SJSA1 (cell line): ENCODE measurements at places on chromosomes 3 and 15. TPM values are rescaled to one million over a fixed set of nuclear protein-coding genes. Genes with fewer than 3 reads are reported as not detected.

ARL13B gene
- 14.8 and 16.0 TPM in 2 replicates for total RNA-seq

TMEM212 gene
- total RNA-seq, result not detected in 2 replicates

CYP1A2 gene
- not detected in 2 replicates for total RNA-seq

RARB gene
- 11.7 and 17.9 TPM in 2 replicates for total RNA-seq

LSAMP gene
- not detected in 2 replicates for total RNA-seq

DUOX2 gene
- not detected in 2 replicates for total RNA-seq

C3orf20 gene
- total RNA-seq, result not detected in 2 replicates

USP3 gene
- total RNA-seq, result 28.0 and 28.5 TPM in 2 replicates

A4GNT gene
- total RNA-seq, result not detected in 2 replicates

EPB42 gene
- not detected in 2 replicates for total RNA-seq

SLC9C1 gene
- not detected in 2 replicates for total RNA-seq

ALAS1 gene
- total RNA-seq, result 26.6 and 44.8 TPM in 2 replicates

GRCh38 chr15:72983801-72984545 lies 68.3 kb upstream of the NEO1 start:
- DNase-seq, result no peak

DNA sequence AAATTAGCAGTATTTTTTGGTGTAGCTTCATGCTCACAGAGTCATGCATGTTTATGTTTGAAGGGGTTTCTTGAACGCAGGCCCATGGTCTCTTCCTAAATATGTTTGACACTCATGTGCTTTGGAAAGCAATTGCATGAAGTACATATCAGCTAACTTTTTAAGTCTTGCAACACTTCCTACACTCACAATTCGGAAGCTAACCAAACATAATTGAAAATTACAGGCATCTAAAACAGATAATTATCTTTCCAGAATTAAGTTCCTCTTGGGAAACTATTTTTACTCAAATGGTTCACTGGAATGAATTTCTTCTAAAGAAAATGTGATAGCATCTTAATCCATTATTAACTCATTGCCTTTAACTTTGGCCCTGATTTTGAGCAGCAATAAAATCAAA lies 438.9 kb downstream of the RAP2B start:
- DNase-seq, result no peak

- no peak for DNase-seq
Observed at GRCh38 chr3:55902221-55902900, 415.3 kb upstream of the WNT5A start.

DNA sequence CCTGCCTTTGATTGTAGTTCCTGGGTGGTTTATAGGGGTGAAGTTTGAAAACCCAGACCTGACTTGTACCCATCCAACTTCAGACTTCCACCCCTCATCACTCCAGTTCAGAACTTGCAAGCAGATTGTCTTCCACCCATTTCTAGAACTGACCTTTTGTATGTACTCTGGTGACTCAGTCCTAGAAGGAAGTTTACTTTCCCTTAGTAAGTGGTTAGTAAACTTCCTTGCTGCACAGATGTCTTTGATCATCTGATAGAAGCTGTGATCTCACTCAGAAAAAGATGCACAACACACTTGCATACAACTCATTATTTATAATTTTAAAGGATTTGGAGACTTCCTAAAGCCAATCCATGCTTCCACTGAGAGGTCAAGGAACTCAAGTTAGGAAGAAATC lies 368.0 kb downstream of the MFSD1 start:
- peak; percentile 6 for DNase-seq

DNA sequence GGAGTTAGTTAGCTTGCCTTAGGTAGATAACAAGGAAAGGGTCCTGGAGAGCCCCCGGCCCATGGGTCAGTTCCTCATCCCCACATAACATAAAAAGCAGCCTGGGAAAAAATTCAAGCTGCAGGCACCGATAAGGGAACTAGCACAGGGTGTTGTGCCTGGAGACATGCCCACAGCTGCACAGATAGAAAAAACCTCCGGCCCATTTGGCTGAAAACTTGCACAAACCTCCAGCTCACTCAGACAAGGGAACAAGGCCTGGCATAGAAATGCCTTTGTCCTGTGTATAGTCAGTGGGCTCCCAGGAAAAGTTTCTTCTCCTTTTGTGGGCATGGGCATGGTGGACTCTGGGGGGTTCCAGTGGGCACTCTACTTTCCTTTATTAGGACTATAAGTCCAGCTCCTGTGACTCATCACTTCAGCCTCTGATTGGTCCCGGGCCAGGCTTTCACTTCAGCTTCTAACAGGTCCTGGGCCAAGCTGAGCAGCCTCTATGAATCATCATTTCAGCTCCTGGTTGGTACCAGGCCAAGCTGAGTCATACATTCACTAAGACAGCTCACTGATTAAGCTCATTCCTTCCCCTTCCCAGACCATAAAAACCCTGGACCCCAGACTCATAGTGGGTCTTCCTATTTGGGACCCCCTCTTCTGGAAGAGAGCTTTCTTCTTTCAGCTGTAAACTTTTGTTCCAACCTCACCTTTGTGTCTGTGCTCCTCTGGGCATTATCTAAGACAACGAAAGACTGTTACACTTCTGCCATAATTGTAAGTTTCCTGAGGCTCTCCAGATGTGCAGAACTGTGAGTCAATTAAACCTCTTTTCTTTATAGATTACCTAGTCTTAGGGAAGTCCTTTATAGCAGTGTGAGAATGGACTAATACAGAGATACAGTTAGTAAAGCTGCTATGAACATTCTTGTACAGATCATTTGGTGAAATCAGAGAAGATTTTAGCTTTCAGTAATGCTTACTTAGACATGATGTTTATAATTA lies 348.0 kb upstream of the DPPA4 start:
- DNase-seq, result peak; percentile 54

- no peak for DNase-seq
Observed at GRCh38 chr3:7813365-7813764, 688.3 kb upstream of the LMCD1 start.

DNA sequence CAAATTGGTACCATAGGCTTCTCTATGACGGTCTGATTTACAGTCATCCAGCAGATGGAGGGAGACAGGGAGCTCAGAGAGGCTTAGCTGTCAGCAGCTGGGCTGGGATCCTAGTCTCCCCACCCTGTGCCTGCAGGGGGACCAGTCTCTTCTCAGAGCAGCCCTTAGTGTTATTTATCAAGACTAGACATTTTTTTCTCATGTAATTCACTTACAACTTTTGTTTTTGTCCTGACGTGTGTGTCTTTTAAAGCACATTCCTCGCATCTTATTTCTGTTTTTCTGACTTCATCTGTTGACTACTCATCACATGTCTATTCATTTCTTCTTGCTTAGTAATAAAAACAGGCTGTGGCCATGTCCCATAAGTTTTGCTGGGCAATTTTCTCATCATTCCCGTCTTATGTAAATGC lies 116.1 kb downstream of the KLF13 start:
- DNase-seq, result peak; percentile 85

DNA sequence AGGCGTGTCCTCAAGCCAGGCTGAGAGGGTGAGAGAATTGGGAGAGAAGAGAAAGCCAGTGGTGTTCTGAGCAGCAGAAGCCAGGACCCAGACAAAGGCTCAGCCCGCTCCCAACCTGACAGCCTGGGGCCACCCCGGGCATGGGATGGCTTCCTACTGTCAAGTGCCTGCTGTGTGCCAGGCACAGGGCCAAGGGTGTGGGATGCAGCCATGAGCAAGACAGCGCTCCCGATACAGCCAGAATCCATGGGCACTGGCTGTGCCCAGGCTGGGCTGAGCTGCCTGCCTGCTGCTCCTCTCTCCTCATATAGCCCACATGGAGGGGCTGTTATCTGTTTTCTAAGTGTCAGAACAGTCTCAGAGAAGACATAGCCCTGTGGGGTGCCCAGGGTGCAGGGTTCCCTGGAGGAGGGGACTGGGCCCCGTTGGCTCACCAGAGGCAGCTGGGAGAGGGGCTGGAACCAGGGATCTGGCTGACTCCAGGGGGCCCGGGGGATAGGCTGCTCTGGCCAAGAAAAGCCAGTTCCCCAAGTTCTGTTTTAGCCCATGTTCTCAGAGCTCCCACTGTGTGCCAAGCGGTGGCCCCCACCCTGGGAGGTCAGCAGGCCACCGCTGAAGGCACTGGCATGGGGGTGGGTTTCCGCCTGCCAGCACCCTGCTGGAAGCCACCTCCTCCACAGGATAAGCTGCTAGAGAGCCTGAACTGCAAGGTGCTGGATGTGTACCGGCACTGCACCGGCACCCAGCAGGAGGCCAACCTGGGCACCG lies 39.0 kb downstream of the CFAP100 start:
- no peak for DNase-seq

DNA sequence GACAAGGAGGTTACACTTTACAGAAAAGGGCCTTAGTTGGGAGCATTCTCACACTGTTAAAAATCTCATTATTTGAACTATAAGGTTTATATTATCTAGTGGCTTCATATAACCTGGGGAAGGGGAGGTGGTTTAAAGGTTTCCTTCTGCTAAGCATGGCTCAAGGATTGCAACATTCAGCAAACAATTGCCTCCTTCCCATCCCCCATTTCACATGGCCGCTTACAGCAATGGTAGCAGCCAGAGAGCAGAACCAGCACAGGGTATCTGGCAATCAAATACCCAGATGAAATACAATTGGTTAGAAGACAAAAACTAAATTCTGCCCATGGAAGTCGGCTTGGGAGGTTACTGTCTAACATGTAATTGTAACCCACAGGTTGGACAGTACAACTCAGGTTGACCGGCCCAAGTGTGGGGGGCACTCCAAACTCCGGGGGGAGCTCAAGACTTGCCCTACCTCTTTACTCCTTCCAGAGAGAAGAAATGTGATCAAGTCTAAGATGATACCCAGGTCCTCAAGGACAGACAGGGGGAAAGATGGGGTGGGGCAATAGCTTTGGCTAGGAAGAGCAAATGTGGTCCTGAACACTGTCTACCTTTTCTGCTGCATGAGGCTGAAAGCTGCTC lies 15.5 kb downstream of the ETV5 start:
- no peak for DNase-seq

DNA sequence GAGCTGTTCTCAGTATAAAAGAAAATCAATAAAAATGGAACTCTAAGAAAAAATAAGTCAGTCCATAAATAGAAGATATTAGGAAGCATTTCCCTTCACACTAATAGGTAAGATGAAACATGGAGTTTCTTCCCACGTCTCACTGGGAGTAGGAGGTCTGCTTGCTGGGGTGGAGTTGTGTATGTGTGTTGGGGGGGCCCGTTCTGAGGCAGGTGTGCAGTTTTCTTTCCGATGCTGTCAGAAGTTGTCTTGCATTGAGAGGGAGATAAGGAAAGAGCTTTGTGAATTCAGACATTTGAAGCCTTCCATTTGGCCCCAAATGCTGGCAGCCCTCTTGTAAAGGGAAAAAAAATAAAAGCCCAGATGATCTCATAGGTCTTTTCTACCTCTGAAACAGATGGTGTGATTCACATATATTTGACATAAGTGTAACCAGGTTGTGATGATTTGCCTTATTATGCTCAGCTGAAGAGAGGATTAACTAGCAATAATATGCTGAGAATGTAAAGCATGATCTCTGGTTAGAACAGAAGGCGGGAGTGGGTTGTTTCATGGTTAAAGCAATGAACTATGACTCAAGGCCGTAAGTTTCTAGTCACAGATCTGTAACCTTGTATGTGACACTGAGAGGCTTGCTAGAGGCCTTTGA lies 8.8 kb downstream of the RASGRP1 start:
- DNase-seq, result no peak

GRCh38 chr3:26621906-26622620 lies 509 bp upstream of the LRRC3B start:
- no peak for DNase-seq

DNA sequence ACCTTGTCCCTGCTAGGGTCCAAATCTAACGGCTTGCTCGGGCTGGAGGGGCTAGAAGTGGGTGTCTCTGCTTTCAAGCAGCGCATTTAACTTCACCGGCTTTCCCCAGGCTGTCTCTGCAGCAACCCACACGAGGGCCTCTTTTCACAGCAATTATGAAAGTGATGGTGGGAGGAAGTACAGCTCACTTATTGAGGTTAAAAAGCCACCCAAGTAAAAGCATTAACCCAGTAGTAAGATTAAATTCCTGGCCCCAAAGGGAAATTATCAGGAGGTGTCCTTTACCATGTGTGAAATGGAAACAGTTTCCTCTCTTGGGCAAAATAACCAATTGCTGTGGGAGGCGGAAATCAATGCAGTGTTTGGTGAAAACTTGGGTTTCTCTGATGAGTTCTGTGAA lies 41.1 kb downstream of the NGRN start:
- DNase-seq, result no peak

DNA sequence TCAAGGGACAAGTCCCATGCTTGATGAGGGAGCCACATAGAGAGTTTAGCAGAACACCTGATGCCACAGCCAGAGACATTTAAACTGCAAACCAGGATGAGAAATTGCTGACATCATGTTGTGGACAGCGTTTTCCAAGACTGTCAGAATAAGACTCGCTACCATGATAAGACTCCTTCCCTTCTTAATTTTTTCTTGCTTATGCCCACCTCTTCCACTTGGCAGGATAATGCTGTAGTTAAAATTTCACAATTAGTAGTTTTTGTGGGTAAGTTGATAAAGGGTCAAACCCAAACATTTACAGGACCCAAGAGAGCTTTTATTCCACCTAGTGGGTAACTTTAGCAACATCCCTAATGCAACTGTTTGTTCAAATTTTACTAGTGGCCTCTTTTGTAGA lies 3.0 kb upstream of the PIAS1 start:
- DNase-seq, result no peak

DNA sequence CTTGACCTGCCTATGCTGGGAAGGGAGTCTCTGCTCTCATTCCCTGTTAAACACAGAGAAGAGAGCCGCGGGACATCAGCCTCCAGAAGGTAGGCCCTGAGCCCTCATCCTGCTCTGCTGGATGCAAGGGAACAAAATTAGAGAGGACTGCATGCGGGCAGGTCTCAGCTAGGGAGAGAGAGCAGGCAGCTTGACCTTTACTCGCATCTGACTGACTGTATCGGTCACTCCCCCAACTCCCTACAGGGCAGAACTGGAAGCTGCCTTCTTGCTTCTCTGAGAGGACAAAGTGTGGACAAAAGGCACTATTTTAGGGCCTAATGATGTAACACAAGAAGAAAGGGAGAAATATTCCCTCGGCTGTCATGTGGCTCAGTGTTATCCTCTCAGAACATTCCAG lies 38.7 kb upstream of the ATOSA start:
- no peak for DNase-seq
